Esophagus squamous epithelium (tissue), 5 donors: ENCODE measurements at places on chromosomes 13 and 19.

- DNase-seq = no peak
These were observed at the start of gene ATP7B for GRCh38 chr13:52010890-52011631. Gene ATP7B (minus strand): TSS chr13:52011450. CDS start chr13:52011337, 113 bp downstream.

DNA sequence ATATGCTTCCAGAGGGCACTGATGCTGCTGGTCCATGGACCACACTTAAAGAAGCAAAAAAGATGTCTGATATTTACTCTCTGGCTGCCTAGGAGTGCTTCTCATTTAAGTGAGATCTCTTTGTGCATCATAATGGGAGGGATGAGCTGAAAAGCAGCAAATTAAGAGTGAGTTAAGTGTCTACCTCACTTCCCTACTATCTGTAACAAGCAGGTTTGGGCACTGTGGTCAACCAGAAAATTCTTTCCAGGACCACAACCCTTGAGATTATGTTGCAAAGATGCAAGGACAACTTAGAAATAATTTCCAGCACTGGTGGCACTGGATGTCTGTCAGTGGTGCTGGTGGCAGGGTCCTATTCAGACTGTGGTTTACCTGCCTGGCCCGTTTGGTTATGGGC, 52.1 kb upstream of the USPL1 start:
- DNase-seq = no peak

DNA sequence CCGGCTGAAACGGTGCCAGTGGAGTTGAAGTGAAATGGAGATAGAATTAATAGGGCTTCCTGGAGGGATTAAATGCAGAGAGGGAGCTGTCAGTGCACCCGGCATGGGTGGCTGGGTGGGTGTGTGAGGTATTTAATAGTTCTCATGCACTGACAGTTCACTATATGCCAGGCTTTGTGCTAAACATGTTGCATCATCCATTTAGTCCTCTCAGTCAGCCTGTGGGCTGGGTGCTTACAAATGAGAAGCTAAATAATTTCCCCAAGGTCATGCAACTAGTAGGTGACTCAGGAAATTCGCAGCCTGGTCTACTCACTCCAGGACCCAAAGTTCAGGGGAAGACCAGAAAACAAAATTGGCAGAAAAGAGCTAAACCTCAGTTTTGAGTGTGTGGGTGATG, 63.5 kb upstream of the SPATA13 start:
- no peak for DNase-seq

DNA sequence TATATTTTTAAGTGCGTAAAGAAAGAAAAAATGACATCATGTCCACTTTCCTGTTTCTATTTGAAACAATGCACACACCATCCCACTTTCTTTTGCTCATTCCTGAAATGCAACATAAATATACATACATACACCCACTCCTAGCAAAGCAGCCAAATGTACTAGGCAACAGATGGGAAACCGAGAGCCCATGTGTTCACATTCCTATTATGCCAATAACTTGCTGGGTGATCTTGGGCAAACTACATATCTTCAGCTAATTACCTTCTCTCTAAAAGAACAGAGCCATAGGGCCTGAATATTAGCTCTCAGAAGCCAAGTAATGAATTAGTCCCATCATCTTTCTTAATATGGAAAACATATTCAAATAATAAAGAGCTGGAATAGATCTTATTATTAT, 610.6 kb upstream of the ATXN8OS start:
- DNase-seq = no peak

DNA sequence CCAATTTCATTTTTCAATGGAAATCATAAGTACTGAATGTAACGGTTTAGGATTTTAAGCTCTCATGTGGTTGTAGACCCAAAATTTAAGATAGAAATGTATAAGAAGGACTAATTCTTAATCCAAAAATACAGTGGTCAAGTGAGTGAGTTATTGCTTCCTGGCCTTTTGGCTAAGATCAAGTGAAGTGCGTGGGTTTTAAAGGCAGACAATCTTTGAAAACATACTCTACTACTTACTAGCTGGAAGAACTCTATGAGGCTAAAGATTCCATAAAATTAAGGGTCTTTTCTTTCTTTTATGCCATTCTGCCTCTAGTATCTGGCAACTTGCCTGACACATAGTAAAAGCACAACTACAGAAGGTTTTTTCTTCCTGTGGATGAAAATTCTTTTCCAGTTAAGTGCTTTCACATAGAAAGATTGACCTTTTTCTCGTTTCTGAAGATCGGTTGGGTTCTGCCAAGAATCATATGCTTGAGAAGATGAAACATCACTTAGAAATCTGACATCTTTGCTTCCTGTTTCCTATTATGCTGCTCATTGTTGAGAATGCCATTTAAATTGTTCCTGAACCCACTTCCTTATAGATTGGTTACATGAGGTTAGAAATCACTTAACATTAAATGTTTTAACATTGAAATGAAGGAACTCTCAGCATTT, 26.4 kb upstream of the SCEL start:
- no peak for DNase-seq

- no peak for DNase-seq
These were observed 80.0 kb upstream of the FREM2 start for GRCh38 chr13:38606699-38607535.

DNA sequence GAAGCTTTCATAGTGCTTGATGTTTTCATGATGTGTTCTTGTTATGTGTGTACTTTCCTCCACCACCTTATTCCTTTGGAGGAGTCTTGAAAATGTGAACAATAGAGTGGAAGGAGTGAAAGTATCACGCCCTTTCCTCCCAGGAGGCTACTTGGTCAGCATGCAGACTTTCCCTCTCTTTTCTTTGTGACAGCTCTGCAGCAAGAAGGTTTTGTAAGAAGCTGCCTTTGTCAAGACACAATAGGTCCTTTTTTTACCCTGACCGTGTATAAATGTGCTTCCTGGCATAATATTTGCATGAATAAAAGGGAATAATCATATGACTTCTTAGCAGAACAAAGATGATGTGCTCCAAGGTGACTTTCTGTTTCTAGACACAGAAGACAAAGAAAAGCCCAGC, 882.6 kb upstream of the SLITRK5 start:
- DNase-seq = no peak

DNA sequence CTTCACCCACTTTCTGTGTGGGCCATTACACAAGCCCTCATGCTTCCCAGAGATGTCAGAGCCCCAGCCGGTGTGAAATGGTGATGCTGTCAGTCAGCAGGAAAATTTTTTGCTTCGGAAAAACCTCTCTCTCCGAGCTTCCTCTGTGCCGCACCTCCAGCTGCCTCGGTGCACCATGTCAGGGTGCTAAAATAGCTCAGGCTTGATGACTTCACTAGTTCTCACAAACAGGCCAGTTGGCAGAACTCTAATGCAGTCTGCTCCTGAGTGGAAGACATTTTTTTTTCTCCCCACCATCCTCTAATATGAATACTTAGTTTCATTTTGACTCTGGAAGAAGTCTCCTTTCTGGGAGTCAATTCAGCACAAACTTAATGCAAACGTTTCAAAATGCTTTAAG, 71.3 kb downstream of the KLF12 start:
- DNase-seq = no peak

GRCh38 chr13:110507678-110508381, 53.7 kb downstream of the RAB20 start:
- no peak for DNase-seq
